T-cell (primary cell): ENCODE measurements at places on chromosomes 4 and X.

DNA sequence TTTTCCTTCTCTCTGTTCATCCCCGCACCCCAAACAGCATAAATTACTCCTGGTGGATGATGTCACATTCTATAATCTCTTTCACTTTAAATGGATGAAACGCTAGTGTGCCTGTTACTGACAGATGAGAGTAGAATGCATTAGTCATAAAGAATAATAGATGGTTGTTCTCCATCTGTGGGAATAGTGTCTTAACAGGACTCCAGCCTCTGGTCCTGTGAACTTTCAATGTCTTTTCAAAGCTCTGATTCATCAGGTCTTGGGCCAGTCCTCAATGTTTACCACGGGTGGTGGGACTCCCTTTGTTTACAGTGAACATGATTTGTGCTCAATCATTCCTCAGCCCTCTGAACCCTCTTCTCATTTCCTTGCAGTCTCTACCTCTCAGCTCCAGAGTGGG, 182.6 kb downstream of the GABRB1 start:
- H3K27ac ChIP-seq: no peak overlapping the region
- H3K4me3 ChIP-seq: no peak overlapping the region
- H3K27me3 ChIP-seq: no peaks in the 10 kb centered on the region

DNA sequence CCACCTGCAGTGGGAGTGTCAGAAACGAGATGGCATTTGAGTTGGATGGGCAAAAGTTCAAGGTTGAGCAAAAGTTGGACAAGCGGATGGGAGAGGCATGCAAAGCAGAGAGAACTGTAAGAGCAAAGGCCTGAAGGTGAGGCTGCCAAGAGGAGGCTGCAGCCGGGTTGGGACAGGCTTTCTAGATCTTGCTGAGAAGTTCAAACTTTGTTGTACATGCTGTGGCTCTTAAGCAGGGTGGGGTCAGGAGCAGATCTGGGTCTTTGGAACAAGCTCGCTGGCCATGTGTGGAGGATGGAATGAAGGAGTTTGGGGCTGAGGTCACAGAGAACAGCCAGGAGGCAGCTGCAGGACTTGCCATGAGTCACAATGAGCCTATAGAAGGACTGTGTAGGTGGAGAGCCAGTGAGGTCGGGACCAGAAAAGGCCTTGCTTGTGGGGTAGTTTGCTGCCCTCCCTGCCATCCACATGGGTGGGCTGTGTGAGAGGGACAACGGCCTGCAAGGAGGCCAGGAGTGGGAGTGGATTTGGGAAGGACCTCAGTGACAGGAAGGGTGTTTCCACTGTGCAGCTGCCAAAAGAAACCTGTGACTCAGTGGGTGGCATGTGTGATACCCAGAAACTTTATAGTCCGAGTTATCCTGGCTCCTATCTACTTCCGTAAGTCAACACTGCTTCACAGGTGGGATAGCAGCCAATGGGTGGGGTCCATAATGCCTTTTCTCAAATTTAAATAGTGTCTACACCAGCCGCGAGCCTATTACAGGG, 210.4 kb downstream of the MID1IP1 start:
- H3K4me1 ChIP-seq: no peaks in the 10 kb centered on the region
- no peak for DNase-seq
- H3K4me3 ChIP-seq: no peak overlapping the region

DNA sequence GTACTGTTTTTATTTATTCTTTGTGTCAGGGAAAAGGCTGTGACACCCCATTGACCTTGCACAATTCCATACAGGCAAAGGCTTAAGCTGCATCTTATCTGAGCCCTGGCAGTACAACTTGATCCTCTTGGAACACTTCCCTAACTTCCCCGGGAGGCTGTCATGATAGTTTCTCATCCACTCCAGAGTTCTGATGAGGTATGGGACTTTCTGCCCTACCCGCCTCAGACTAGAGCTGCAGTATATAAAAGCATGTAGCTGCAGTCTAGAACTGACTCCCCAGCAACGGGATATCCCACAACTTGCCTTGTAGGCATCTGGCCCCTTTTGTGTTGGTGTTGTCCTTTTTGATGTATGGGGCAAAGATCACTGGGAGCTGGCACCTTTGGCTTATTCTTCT, 72.7 kb downstream of the FNIP2 start:
- no peaks in the 10 kb centered on the region for H3K4me1 ChIP-seq
- no peak overlapping the region for H3K27ac ChIP-seq
- no peak for DNase-seq

DNA sequence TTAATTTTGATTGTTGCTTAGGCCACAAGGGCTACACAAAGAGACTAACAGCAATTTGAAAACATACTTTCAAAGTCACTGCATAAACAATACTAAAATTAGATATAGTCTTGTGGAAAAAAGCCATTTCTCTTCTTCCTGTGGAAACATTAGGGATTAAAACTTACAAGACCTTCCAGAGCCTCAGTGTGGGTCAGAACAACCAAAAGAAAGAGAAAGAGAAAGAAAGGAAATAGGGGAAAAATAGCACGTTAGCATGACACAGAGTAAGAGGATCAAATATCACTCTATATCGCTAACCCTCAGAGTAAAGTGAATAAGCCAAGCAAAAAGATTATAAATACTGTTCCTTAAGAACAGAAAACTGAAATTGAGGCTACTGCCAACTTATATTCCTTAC, 127.8 kb upstream of the DIAPH2 start:
- H3K27ac ChIP-seq: no peak overlapping the region
- no peaks in the 10 kb centered on the region for H3K4me1 ChIP-seq
- DNase-seq: no peak
- H3K4me3 ChIP-seq: no peak overlapping the region
- H3K36me3 ChIP-seq: no peaks in the 10 kb centered on the region

- H3K27ac ChIP-seq: no peak overlapping the region
- H3K36me3 ChIP-seq: no peaks in the 10 kb centered on the region
- no peaks in the 10 kb centered on the region for H3K4me1 ChIP-seq
These were observed 435.8 kb downstream of the MAGEB5 start for GRCh38 chrX:26651755-26652154.

DNA sequence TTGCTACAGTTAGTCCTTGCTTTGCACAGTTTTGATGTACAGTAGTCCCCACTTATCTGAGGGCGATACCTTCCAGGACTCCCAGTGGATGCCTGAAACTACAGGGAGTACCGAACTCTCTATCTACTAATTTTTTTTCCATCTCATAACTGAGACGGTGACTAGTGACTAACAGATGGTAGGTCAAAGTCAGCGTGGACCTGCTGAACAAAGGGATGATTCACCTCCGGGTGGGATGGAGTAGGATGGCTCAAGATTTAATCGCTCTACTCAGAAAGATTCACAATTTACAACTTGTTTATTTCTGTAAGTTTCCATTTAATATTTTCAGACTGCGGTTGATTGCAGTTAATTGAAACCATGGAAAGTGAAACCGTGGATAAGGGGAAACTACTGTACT, 655.8 kb downstream of the ZNF674 start:
- H3K27me3 ChIP-seq: no peaks in the 10 kb centered on the region
- H3K36me3 ChIP-seq: no peaks in the 10 kb centered on the region
- no peak overlapping the region for H3K27ac ChIP-seq
- H3K4me1 ChIP-seq: no peaks in the 10 kb centered on the region

DNA sequence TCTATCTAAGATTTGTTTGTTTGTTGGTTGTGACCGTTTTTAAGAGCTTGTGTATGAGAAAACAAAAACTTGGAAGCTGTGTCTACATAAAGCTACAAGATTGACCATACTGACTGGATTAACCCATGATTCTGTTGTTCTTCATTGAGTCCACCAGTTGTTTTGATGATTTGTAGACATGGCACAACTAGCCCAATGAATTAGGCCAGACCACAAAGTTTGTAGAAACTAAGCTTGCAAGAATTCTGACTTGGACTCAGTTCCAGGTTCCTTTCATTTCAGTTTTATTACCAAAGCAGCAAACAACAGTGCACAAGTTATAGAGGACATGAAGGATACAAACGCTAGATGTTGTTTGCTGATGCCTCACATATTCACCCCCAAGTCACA, 119.3 kb downstream of the RASGEF1B start:
- H3K4me3 ChIP-seq: no peak overlapping the region

DNA sequence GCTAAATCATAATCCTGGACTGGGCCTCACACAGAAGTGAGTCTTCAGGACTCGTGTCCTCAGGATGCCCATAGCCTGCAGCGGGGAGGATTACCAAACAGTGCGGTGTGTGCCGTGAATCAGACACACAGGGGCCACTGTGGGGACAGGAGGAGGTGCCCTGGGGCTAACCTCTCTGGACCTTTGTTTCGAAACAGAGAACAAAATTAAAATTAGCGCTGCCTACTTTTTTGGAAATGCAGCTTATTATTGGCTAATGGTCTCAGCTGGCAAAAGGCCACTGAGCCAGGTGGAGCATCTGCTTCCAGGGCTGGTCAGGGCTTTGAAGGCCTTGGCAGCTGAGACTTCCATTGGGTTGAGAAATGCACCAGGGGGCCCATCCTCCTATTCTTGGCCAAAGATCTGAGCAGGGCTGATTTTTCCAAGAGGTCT, 236.2 kb downstream of the EVC2 start:
- H3K4me1 ChIP-seq: no peaks in the 10 kb centered on the region
- no peaks in the 10 kb centered on the region for H3K36me3 ChIP-seq
- H3K4me3 ChIP-seq: no peak overlapping the region
- no peak for DNase-seq
- no peak overlapping the region for H3K27ac ChIP-seq
- H3K27me3 ChIP-seq: no peaks in the 10 kb centered on the region

DNA sequence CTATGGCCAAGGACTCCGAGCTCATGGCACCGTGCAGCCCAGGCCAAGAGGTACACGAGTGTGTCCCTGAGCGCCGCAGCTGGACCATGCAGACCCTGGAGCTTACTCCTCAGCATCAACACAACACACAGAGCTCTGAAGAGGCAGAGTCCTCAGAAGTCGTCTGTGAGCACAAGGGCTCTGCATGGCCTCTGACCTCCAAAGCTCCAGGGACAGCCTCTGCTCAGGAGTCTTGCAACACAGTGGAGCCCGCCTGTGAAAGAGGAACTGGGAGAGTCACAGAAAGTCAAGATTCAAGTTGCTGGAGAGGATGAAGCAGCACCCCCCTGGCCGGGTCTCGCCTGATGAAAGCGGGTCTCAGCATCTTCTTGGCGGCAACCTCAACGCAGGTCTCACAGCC, 2.9 kb downstream of the LRPAP1 start:
- H3K4me3 ChIP-seq: no peak overlapping the region
- H3K36me3 ChIP-seq: peaks cover 34% of the 10 kb centered on the region
- no peak overlapping the region for H3K27ac ChIP-seq
- no peak for DNase-seq
- peaks cover 8% of the 10 kb centered on the region for H3K4me1 ChIP-seq

DNA sequence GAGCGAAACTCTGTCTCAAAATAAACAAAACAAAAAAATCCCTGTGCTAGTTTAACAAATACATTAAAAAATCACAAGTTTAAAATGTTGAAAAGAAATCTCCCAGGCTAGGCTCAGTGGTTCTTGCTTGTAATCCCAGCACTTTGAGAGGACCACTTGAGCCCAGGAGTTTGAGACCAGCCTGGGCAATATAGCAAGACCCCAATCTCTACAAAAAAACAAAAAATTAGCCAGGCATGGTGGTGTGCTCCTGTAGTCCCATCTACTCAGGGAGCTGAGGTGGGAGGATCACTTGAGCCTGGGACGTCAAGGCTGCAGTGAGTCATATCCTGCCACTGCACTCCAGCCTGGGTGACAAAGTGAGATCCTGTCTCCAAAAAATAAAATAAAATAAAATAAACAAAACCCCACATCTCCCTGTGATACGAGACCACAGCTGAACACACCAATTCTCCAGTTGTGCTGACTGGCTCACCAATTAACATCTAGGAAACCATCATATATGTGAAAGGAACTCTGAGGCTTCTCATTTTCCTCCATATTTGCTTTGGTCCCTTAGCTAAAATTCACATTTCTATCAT, 7.3 kb downstream of the RPS4X start:
- H3K27me3 ChIP-seq: no peaks in the 10 kb centered on the region
- no peak for DNase-seq
- no peak overlapping the region for H3K27ac ChIP-seq
- H3K4me1 ChIP-seq: peaks cover 9% of the 10 kb centered on the region

GRCh38 chr4:184039963-184040383, 134.9 kb downstream of the STOX2 start:
- peaks cover 12% of the 10 kb centered on the region for H3K27me3 ChIP-seq
- H3K4me1 ChIP-seq: peaks cover 4% of the 10 kb centered on the region
- no peaks in the 10 kb centered on the region for H3K36me3 ChIP-seq
- no peak for DNase-seq

DNA sequence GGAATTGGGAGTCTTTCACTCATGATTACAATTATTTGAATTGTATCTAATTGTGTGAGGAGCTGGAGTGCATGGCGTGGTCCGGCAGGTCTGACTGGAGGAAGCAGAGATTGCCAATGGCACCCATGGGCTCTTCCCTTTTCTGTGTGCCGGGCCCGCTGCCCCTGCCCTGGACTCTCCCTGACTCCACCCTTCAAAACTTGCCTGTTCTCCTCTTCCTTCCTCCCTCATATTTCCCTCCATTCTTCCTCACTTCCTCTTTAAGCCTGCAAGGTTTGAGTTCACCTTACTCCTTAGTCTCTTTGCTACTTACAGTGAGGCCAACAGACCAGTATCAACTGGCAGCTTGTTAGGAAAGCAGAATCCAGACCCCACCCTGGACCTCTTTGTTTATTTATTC, 6.5 kb upstream of the STBD1 start:
- no peak for DNase-seq
- no peak overlapping the region for H3K27ac ChIP-seq
- H3K27me3 ChIP-seq: no peaks in the 10 kb centered on the region
- no peaks in the 10 kb centered on the region for H3K36me3 ChIP-seq
- H3K4me3 ChIP-seq: no peak overlapping the region

DNA sequence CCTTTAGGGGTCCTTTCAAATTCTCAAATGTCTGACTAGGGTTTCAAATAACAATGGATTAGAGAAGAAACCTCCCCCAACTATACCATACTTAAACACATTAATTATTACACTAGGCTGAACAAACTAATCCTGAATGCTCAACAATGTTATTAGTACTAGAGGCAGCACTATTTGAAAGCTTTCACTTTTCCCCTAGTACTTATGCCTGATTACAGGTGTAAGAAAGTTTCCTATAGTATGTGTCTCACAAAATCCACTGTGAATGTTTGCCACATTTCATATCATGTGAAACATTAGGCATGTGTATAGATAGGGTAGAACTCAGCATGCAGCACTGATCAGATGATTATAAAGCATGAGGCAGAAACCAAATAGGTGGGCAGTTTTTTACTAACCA, 336.2 kb downstream of the ZNF674 start:
- H3K4me1 ChIP-seq: no peaks in the 10 kb centered on the region
- H3K27ac ChIP-seq: no peak overlapping the region
- H3K4me3 ChIP-seq: no peak overlapping the region
- no peak for DNase-seq
